Activated CD4-positive, alpha-beta memory T cell treated with anti-CD3 and anti-CD28 coated beads, Interleukin-2, amount 10 ng/mL, durations not matched to agents 7 days and 5 days (primary cell): ENCODE measurements at places on chromosomes 3 and 15. TPM values are rescaled to one million over a fixed set of nuclear protein-coding genes. Genes with fewer than 3 reads are reported as not detected.

- H3K4me1 ChIP-seq, result no peaks in the 10 kb centered on the region
- no peak overlapping the region for H3K27ac ChIP-seq
- DNase-seq, result no peak
- no peaks in the 10 kb centered on the region for H3K27me3 ChIP-seq
- H3K36me3 ChIP-seq, result no peaks in the 10 kb centered on the region
- H3K4me3 ChIP-seq, result no peak overlapping the region
Observed at GRCh38 chr3:78823859-78824258, 943.9 kb downstream of the ROBO1 start.

DNA sequence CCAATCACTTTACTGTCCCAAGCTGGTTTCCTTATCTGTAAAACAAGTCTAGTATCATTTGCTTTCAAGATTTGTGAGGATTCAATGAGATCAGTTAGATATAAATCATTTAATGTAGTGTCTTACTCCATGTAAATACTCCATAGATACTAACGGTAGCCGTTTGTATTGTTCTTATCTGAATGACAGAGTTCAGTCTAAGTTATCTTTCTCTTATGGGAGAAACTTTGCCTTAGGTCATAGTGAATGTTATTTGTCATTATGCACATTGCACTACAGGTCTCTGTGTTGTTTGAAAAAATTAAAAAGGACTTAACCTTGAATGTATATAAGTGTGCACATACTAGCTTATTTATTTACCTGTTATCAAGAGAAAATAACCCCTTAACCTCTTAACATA is 44.7 kb downstream of the MBNL1 start:
- no peaks in the 10 kb centered on the region for H3K27me3 ChIP-seq
- no peak for DNase-seq
- H3K4me1 ChIP-seq, result peaks cover 63% of the 10 kb centered on the region
- H3K36me3 ChIP-seq, result peaks cover 43% of the 10 kb centered on the region
- H3K27ac ChIP-seq, result no peak overlapping the region

DNA sequence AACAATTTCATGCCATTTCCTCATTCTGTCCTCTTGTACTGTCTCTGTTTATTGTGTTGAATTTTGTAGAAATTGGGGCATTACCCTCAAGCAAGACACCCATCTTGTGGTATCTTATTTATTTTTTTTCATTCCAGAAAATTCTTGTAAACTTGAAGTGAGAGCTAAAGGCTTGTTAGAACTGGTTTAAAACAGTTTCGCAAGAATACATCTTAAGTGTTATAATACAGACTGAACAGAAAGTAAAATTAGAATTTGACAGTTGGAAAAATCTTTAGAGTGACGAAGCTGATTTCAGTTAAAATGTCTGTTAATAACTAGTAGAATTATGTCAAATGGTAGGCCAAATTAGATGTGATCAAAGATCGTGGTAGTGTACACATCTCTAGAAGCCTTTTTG is 26.9 kb downstream of the RNF13 start:
- DNase-seq, result no peak
- H3K36me3 ChIP-seq, result peaks cover 38% of the 10 kb centered on the region
- no peak overlapping the region for H3K27ac ChIP-seq
- peaks cover 11% of the 10 kb centered on the region for H3K4me1 ChIP-seq
- no peak overlapping the region for H3K4me3 ChIP-seq

DNA sequence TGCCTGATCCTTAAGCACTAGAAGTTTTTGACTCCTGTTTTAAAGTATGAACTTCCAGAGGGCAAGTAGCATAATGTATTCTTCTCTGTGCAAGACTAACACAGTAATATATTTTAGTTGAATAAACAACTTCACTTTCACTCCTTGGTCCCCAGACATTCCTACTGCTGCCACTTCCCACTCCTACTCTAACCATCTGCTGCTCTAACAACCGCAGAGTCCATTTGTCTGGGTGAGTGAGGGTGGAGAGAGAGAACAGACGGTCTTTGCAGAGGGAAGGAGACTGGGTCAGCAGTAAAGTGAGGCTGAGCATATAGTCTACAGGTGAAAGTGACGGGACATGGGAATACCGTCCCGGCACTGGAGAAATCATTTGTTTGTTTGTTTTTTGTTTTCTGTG is 301.0 kb upstream of the SLCO3A1 start:
- no peak for DNase-seq
- H3K27me3 ChIP-seq, result no peaks in the 10 kb centered on the region
- no peak overlapping the region for H3K27ac ChIP-seq
- H3K4me3 ChIP-seq, result no peak overlapping the region

- H3K4me3 ChIP-seq, result no peak overlapping the region
- no peak for DNase-seq
- no peaks in the 10 kb centered on the region for H3K36me3 ChIP-seq
Observed at GRCh38 chr3:38560284-38560683, 64.1 kb downstream of the EXOG start.

- H3K36me3 ChIP-seq, result no peaks in the 10 kb centered on the region
- H3K4me1 ChIP-seq, result no peaks in the 10 kb centered on the region
- H3K4me3 ChIP-seq, result no peak overlapping the region
- no peak overlapping the region for H3K27ac ChIP-seq
- peaks cover 3% of the 10 kb centered on the region for H3K27me3 ChIP-seq
- no peak for DNase-seq
Observed at GRCh38 chr15:23690450-23690852, 3.3 kb upstream of the NDN start.

The XCR1 gene
- total RNA-seq, result not detected

GRCh38 chr3:186496016-186496415 is 48.2 kb downstream of the CRYGS start:
- no peaks in the 10 kb centered on the region for H3K4me1 ChIP-seq
- no peak overlapping the region for H3K4me3 ChIP-seq
- no peak overlapping the region for H3K27ac ChIP-seq
- peaks cover 4% of the 10 kb centered on the region for H3K27me3 ChIP-seq
- DNase-seq, result no peak
- no peaks in the 10 kb centered on the region for H3K36me3 ChIP-seq

- H3K4me3 ChIP-seq, result peak overlapping the region; percentile 63
- no peaks in the 10 kb centered on the region for H3K27me3 ChIP-seq
- H3K36me3 ChIP-seq, result peaks cover 39% of the 10 kb centered on the region
- peak overlapping the region; percentile 85 for H3K27ac ChIP-seq
- DNase-seq, result peak; percentile 74
- H3K4me1 ChIP-seq, result peaks cover 51% of the 10 kb centered on the region
Observed at GRCh38 chr15:94287794-94288246, 56.5 kb downstream of the MCTP2 start.

DNA sequence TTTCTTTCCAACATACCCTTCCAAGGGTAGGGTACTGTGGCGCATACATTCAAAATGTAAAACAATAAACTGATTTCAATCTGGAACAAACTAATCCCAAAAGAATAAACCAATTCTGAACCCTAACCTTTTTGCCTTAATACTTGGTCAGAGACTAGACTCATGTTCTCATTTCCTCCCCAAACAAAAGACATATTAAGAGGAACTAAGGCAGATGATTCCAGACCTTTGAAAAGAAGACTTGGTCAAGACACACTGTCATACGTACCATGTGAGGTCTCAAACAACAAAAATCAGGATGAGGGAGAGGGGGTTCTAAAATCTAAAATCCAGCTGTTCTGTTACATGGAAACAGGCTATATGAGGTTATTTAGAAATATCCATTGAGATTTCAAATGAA is 102.1 kb downstream of the RFTN1 start:
- H3K27ac ChIP-seq, result no peak overlapping the region
- peaks cover 12% of the 10 kb centered on the region for H3K4me1 ChIP-seq
- peaks cover 10% of the 10 kb centered on the region for H3K36me3 ChIP-seq
- H3K4me3 ChIP-seq, result no peak overlapping the region

The DYNLT2B gene
- total RNA-seq, result 24.0 TPM

The CCDC12 gene
- 56.7 TPM for total RNA-seq

DNA sequence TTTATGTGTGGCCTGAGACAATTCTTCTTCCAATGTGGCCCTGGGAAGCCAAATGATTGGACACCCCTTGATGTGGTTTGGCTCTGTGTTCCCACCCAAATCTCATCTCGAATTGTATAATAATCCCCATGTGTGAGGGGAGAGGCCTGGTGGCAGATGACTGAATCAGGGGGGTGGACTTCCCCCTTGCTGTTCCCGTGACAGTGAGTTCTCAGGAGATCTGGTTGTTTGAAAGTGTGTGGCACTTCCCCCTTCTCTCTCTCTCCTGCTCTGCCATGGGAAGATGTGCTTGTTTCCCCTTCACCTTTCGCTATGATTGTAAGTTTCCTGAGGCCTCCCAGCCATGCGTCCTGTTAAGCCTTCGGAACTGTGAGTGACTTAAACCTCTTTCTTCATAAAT is 60.1 kb upstream of the PARL start:
- peaks cover 6% of the 10 kb centered on the region for H3K36me3 ChIP-seq
- no peaks in the 10 kb centered on the region for H3K27me3 ChIP-seq
- no peaks in the 10 kb centered on the region for H3K4me1 ChIP-seq
- DNase-seq, result no peak
- H3K4me3 ChIP-seq, result no peak overlapping the region

DNA sequence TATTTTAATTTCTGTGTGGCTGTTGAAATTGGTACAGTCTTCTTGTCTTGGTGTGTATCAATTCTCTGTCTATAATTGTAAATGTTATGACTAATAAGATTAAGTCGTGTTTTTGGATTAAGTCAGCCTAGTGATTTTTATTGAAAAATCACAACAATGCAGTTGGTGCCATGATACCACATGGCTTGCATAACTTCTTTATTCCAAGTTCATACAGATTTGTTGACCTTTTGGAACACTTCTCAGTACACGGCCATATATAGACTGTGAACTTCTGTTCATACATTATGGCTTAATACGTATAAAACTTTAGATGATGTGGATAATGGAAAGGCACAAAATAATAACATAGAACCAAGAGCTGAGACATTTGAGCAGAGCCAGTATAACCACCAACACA is 121.2 kb upstream of the NAALADL2 start:
- no peak overlapping the region for H3K4me3 ChIP-seq
- H3K4me1 ChIP-seq, result no peaks in the 10 kb centered on the region
- no peak for DNase-seq
- no peaks in the 10 kb centered on the region for H3K27me3 ChIP-seq

The BNC1 gene
- not detected for total RNA-seq

GRCh38 chr15:35713733-35714132 is 167.8 kb upstream of the DPH6 start:
- no peak overlapping the region for H3K27ac ChIP-seq
- peaks cover 4% of the 10 kb centered on the region for H3K27me3 ChIP-seq
- no peaks in the 10 kb centered on the region for H3K36me3 ChIP-seq
- no peak for DNase-seq
- no peaks in the 10 kb centered on the region for H3K4me1 ChIP-seq

The TTLL13 gene
- 0.58 TPM for total RNA-seq

GRCh38 chr15:73052653-73053397 is 562 bp downstream of the NEO1 start:
- DNase-seq, result peak; percentile 26
- no peaks in the 10 kb centered on the region for H3K36me3 ChIP-seq
- H3K27me3 ChIP-seq, result peaks cover 31% of the 10 kb centered on the region
- no peak overlapping the region for H3K27ac ChIP-seq
- H3K4me1 ChIP-seq, result peaks cover 11% of the 10 kb centered on the region

DNA sequence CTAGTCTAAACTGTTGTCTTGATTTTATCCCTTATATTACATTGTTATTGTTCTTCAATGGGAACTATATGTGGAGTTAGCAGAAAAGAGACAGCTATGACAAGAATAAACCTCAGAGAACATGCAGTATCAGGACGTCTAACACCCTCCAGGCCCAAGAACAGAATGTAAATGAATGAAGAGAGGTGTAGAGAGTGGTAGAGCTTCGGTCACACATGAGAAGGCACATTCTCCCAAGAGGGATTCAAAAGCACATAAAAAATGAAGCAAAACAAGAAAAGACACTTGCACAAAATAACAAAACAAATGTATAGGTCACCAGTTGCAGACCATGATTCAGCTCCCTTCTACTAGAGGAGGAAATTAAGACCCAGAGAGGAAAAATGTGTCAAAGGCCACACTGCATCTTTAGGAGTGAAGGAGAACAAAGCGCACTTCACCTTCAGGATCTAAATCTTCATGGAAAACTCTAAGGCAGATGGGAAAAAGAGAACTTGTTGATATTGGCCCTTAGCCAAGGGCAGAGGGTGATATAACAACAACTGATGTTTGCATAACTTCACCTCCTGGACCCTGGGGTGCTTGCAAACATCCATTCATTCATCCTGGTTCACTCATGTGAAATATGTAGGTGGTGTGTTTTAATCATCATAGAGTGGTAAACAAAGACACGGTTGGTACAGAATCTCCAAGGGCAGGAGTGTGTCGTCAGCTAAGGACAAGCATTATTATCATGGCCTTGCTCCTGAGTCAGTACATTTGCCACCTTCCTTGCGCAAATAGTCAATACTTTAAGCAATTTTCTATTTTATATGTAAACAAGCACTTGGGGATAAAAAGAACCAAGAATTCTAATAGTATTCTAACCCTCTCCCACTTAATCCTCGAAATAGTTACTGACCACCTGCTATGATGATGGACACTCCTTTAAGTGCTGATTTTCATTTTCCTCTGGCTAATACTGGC is 8.8 kb downstream of the NEK10 start:
- peaks cover 1% of the 10 kb centered on the region for H3K27me3 ChIP-seq
- peaks cover 28% of the 10 kb centered on the region for H3K4me1 ChIP-seq

The GCSAM gene
- 19.6 TPM for total RNA-seq

The LAMB2 gene
- not detected for total RNA-seq

The PFN2 gene
- 0.88 TPM for total RNA-seq

DNA sequence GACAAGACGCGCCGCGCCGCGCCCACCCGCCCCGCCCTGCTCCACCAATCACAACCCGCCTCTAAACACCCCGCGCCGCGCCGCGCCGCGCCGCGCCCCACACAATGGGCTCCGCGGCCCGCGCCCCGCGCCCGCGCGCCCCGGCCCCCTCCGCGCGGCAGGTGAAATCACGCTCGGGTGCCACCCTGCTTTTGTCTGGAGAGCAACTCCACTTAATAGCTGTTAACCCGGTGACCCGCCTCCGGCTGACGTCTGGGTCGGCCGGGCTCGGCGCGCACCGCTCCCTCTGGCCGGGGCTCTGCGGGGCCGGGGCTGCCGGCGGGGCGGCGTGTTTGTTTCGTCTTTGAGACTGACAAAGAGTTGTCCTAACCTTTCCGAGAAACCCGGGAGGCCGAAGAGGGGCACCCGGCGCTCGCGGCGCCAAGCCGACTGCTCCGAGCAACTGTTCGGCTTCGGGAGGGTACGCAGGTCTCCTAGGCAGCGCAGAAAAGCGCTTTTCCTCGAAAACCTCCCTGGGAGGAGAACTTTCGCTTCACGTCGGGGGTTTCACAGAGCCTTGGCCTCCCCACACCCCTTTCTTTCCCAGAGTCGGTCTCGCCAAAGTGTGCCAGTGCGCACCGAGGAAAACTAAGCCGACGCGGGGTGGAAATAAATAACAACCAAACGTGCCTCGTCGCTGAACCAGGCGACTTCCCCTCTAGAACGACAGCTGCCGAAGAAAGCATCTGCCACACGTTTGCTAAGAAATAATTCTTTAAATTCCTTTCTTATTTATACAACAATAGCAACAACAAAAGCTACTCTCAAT is 518.4 kb downstream of the FOXP1 start:
- H3K36me3 ChIP-seq, result peaks cover 17% of the 10 kb centered on the region
- DNase-seq, result peak; percentile 61
- peak overlapping the region; percentile 85 for H3K4me3 ChIP-seq
- no peaks in the 10 kb centered on the region for H3K27me3 ChIP-seq

The GATA2 gene
- 0.23 TPM for total RNA-seq

The PRR20G gene
- not detected for total RNA-seq
